ENCODE measurements at places on chromosomes 6 and 20. TPM values are rescaled to one million over a fixed set of nuclear protein-coding genes. Genes with fewer than 3 reads are reported as not detected.

The TRAPPC3L gene
- not detected for total RNA-seq

The PROCR gene
- 0.64 TPM for total RNA-seq

The SAYSD1 gene
- 17.1 TPM for total RNA-seq

The OR2J3 gene
- total RNA-seq: not detected
